Renal pelvis (tissue), 12 donors: ENCODE measurements at places on chromosomes 12 and 14. TPM values are rescaled to one million over a fixed set of nuclear protein-coding genes. Genes with fewer than 3 reads are reported as not detected.

GRCh38 chr14:38286452-38286851 is 30.6 kb upstream of the CLEC14A start:
- no peak for DNase-seq

Gene DCN
- 446 TPM for polyA plus RNA-seq

Gene KRT79
- not detected for polyA plus RNA-seq

- DNase-seq: no peak
These were observed 98.9 kb downstream of the RERG start for GRCh38 chr12:15122344-15122743.

- DNase-seq: no peak
These were observed 167.9 kb downstream of the PHETA1 start for GRCh38 chr12:111201036-111201435.

DNA sequence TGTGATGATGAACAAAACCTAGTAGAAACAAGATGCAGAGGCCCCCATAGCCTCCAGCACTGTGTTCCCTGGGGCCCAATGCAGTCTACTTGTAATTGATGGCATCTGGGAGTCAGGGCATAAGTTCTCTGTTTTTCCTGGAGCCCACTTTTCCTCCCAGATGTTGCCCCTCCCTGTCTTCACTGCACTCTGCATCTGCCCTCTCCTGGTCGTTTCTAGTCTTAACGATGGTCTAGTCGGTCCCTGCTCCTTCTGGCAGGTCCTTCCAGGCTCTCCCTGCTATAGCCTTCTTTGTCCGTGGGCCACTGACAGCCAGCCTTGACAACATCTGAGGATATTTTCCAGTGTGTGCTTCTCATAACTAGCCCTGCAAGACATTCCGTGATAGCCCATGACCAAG is 208.3 kb downstream of the GXYLT1 start:
- DNase-seq: no peak

Gene MYF5
- 0.18 TPM for polyA plus RNA-seq

Gene MSI1
- polyA plus RNA-seq: 21.9 TPM

GRCh38 chr12:30996752-30997151 is 70.2 kb downstream of the TSPAN11 start:
- no peak for DNase-seq

- no peak for DNase-seq
These were observed 27.1 kb upstream of the CCDC63 start for GRCh38 chr12:110819646-110820045.

DNA sequence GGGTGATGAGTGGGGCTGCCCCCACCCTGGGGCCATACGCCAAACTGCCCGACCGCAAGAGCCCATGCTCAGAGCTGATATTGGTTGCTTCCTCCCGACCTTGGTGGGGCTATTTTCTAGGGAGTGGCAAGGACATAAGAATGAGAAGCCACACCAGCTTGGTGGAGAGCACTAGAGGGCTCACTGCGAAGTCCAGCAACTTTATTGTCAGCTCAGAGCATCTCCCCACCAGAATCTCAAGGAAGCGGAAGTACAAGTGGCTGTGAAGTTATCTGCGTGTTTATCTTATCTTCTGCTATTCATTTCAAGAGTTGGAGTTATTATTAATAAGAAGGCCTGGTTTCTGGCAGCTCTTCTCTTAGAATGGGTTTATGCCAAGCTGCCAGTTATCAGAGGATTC is 4.9 kb upstream of the PLXNC1 start:
- no peak for DNase-seq

- DNase-seq: no peak
These were observed 46.5 kb downstream of the ARID2 start for GRCh38 chr12:45775964-45776363.

Gene RFX4
- polyA plus RNA-seq: 0.16 TPM

DNA sequence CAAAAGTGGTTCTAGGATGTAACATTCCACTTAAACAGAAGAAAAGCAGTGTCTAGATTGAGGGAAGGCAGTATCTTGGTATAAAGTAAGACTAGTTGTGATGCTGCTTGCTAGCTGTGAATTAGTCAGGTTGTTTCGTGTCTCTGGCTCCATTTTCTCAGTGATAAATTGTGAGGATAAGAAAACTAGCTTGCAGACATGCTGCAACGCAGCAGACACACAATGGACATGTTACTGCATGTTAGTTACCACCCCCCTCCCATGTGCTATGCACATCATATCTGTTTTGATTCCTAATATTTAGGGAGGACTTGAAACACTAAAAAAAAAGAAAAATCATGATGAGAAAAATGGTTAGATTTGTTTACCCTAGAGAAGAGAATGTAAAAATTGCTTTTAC is 2.9 kb downstream of the CCNK start:
- no peak for DNase-seq

DNA sequence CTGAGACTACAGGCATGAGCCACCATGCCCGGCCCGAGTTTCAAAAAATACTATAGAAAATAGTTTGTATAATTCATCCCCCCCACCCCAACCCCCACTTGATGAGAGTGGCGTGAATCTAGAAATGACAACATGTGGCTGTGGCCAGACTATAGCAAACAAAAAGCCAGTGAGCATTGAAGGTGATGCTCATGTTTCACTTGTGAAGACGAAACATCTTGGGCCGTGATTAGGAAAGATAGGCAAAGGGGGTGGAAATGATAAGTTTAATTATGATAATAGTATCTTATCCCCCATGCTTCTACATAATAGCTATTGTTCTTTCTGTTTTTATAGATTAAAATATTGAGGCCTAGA is 8.5 kb downstream of the BORCS5 start:
- no peak for DNase-seq

DNA sequence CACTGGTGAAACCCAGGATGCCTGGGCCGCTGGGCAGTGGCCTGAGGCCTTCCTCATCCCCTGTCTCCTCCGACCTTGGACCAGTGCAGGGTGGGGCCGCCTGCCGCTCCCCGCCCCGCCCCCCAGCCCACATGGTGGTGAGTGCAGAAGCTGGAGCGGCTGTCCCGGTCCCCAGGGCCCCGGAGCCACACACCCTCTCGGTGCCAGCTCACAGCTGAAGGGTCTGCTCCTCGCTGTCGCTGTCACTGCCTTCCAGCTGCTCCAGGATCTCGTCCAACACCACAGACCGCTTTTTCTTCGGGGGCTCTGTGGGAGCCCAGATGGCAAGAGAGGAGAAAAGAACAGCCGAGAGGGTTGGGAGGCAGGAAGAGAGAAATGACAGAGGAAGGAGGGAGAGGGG is 143.1 kb downstream of the RBM19 start:
- DNase-seq: no peak

Gene POU6F1
- 13.6 TPM for polyA plus RNA-seq

DNA sequence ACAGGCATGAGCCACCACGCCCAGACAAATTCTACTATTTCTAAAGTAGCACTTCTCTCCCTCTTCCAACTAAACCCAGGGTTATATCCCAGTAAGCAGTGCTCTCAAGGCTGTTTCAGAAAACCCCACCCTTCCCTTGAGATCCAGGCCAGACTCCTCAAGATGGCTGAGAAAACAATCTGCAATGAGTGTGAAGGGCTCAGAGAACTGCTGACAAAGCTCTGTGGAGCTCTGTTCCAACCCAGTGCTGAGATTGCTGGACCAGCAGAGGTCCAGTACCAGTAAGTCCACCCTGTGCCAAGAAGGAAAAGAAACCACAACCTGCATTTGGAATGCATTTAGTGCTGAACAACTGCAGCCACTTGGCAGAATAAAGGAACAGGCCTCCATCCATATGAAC is 3.7 kb upstream of the IFFO1 start:
- DNase-seq: no peak

DNA sequence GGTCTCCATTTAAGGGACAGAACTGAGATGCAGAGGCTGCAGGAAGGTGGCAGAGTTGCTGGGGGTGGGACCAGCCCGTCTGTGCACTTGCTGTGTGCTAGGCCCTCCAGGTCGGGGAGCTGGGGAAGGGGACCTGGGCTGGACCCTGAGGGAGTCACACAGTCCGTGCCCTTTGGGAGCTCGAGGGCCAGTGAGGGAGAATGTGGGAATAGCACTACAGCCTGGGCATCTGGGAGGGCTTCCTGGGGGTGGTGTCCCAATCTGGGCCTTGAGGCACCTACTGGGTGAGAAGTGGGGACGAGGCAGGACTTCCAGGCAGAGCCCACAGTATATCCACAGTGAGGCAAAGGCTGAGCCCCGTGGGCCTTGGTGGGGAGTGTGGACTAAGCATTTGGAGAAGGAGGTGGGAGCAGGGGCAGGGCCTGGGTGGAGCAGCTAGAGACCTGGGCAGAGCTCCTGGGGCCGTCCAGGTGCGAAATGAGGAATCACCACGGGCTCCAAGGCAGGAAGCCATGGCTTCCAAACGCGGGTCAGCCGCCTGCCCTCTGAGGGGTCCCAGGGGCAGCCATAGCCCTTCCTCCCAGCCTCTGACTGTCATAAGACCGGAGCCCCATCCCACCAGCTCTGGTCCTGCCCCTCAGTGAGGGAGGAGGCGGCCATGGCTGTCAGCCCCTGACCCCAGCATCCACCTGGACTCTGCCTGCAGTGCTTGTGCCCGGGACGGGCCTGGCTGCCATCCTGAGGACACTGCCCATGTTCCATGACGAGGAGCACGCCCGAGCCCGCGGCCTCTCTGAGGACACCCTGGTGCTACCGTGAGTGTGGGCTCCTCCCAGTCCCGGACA is 6.6 kb downstream of the ASPG start:
- no peak for DNase-seq

- DNase-seq: no peak
These were observed 467.1 kb downstream of the ATP23 start for GRCh38 chr12:58408516-58408915.

- DNase-seq: no peak
These were observed 71.2 kb downstream of the KCNK13 start for GRCh38 chr14:90132821-90133570.

DNA sequence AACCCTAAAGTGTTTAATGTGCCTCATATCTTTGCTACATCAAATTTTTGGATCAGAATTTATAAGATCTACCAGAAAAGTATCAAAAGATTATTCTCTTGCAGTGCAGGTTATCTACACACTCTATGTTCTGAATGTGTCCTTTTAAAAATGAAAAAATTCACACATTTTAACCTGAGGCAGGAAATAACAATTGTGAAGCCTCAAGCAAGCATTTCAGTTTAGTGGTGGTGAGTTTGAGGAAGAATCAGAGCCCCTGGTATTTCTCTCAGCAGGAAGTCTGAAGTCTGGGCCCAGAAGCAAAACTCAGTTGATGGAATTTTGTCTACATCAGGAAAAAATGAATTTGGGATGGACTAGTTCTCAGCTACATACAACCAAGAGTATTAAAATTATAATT is 137.0 kb upstream of the PZP start:
- DNase-seq: no peak

Gene EMP1
- 99.3 TPM for polyA plus RNA-seq

DNA sequence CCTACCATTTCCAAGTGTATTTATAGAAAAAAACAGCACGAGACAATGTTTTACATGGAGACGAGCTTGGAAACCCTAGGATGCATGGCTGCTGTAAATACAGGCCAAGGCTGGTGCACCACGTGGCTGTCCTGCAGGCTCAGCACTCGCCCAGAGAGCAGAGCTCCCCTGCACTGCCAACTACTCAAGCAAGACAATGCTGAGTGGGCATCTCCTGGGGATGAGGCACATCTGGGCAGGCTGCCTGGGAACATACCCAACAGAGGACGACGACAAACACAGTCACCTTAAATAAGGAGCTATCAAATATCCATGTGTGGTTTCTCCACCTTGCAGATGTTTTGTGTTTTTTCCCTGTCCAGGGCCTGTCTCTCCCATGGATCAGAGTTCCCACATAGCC is 128.3 kb upstream of the PRMT8 start:
- peak; percentile 73 for DNase-seq

GRCh38 chr12:109033239-109034196 is 12.7 kb upstream of the SVOP start:
- DNase-seq: no peak

- DNase-seq: no peak
These were observed 54.2 kb downstream of the ELK3 start for GRCh38 chr12:96248136-96248931.
